ENCODE measurements at places on chromosomes 5 and 9.

- no peak for DNase-seq
Measured at GRCh38 chr9:105376893-105377292, 70.9 kb upstream of the FSD1L start.

- DNase-seq = no peak
Measured at GRCh38 chr5:34707451-34708107, 51.5 kb downstream of the RAI14 start.

- DNase-seq = no peak
Measured at GRCh38 chr5:117731446-117731845, 1156.8 kb upstream of the SEMA6A start.

DNA sequence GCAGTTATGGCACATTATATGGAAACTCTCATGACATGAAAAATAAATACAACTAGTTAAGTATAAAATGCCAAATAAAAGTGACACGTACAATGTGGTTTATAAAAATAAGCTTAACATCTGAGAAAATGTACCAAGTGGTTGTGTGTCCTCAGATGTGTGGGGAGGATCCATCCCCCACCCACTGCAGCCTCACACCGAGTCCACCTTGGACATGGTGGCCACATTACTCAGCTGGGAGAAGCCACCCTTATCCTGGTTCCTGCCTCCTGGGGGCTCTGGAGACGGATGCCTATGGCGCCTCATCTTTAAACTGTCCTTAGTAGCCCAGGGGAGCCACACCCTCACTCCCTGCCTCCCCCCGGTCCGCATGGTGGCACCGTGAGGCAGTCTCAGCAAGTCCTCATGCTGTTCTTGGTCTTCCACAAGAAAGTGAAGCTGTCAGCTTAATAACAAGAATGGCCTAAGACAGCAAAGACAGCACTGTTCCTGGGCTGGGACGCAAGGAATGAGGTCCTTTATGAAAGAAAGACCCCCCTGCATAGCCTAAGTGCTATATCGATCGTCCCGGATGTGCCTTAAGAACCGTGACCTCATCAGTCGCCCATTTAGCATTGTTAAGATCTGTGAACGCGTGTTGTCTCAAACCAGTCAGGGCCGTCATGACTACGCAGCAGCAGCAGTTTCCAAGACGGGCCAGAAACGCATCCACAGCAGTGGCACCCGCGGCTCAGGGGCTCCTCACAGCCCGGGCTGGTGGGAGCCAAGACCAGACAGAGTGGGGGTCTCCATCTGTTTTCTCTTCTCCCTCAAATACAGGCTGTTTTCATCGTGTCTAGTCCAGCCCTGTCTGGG lies 56.4 kb downstream of the IPPK start:
- DNase-seq = no peak

- DNase-seq = no peak
Measured at GRCh38 chr9:73173557-73174329, 22.1 kb downstream of the ANXA1 start.

GRCh38 chr5:170757182-170757601 lies 26.3 kb upstream of the GABRP start:
- peak; percentile 52 for DNase-seq

- no peak for DNase-seq
Measured at GRCh38 chr5:132915681-132916080, 42.2 kb downstream of the LEAP2 start.

- no peak for DNase-seq
Measured at GRCh38 chr5:176573564-176574296, 24.6 kb downstream of the CDHR2 start.

GRCh38 chr5:170306381-170306831 lies 8.8 kb upstream of the LCP2 start:
- peak; percentile 16 for DNase-seq

DNA sequence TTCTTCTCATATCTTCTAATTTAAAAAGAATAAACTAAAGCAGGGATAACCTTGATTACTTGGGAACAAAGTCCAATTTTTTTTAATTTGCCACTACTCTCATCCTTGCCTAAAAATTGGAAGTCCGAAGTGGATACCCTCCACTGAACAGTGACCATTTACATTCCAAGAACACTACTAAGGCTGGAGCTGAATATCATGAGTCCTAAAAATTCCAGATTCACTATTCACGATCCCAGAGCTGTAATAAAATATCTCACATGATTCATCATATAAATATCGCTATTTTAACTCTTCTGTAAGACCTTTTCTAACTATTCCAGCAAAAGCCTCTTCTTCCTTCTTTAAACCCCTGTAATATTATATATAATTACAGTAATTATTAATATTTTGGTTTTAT lies 57.4 kb downstream of the ATPSCKMT start:
- DNase-seq = no peak

DNA sequence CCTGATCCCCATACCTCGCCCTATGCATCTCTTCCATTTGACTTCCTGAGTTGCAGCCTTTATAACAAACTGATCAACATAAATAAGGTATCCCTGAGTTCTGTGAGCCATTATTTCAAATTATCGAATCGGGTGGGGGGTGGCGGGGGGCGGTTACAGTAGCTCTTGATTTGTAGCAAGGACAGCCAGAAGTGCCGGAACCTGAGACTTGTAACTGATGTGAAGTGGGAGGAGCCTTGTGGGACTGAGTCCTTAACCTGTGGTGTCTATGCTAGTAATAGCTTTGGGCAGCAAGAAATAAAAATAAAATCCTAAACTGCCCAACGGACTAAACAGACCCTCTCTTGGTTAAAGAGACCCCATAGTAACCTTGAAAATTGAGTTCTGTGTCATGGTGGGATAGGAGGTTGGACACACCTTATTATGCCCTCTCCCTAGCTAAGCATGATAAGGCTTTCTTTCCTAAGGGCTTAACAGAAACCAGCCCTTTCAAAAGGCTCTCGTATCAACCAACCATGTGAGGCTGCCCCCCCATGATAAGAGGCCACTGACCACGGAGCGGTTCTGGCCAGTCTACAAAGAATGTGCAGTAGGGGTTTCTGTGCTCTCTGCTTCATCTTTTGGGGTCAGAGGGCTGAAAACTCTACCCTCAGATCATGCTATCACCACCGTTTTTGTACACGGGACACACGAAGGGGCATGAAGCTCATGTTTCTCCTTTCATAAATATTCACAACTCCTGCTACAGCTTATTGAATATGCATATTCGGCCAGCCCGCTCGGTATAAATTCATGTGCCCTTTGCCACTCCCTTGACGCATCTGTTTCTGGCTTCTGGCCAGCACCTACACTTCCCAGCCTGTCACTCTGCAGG lies 39.5 kb upstream of the IQGAP2 start:
- no peak for DNase-seq

DNA sequence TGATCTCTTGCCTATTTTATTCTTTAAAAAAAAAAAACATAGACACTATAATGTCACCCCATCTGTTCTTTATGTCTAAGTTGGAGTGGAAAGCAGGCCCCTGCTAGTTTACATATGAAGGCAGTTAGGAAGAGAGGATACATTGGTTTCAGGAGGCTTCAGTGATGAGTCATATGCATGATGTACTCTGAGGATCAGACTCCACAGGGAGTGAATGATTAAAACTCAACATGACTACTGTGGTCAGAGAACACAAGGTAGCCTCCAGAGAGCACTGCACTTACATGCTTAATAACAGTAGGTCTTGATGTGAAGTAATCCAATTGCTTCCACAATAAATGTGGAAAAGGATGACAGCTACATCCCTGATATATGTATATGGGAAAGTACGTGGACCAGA lies 22.7 kb upstream of the FSTL4 start:
- peak; percentile 16 for DNase-seq

GRCh38 chr5:92017776-92018175 lies 634.7 kb upstream of the ARRDC3 start:
- peak; percentile 61 for DNase-seq

GRCh38 chr5:10537624-10538023 lies 26.2 kb upstream of the ANKRD33B start:
- no peak for DNase-seq

DNA sequence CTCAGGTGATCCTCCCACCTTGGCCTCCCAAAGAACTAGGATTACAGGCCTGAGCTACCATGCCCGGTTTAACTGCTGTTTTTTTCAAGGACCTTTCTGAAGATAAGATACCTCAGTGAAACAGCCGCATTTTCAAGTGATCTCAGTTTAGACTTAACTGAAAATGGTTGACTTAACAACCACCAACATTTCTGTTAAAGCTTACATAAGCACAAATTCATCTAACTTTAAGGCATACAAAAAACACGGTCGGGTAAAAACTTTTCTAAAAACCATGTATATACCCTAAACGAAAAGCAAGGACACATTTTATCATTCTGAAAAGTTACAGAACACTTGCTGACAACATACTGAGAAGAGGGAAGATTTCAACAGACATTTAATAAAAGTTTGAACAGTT lies 22.9 kb downstream of the UBAP2 start:
- no peak for DNase-seq

DNA sequence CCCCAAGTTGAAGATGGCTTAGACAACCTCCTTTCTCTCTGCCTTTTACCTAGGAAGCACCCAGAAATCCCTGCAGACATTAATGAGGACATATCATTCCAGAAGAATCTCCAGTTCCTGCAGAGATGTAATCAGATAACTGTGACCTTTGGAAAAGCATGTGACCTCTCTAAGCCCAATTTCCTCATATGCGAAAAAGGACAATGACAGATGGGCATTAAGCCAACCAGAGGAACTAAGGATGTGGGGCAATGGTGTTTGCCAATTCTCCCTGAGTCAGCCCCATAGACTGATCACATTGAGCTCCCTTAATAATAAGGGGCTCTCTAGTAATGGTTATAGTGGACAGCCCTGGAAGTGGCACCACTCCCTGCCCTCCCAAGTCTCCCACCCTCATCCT lies 10.1 kb upstream of the FOXI1 start:
- DNase-seq = no peak

- no peak for DNase-seq
Measured at GRCh38 chr5:154486427-154486866, 8.4 kb upstream of the HAND1 start.

DNA sequence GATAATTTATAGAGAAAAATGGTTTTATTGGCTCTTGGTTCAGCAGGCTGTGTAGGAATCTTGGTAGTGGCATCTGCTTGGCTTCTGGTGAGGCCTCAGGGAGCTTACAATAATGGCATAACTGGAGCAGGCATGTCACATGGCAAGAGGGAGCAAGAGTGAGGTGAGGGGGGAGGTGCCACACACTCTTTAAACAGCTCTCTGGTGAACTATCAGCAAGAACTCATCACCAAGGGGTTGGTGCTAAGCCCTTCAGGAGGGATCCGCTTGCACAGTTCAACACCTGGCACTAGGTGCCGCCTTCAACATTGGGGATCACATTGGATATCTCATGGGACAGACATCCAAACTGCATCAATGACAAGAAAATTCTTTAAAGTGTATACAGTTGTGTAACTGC lies 10.5 kb downstream of the GPBP1 start:
- no peak for DNase-seq

- DNase-seq = no peak
Measured at GRCh38 chr9:131994364-131995125, 85.1 kb downstream of the MED27 start.

GRCh38 chr9:106691627-106692026 lies 171.3 kb upstream of the ZNF462 start:
- no peak for DNase-seq

DNA sequence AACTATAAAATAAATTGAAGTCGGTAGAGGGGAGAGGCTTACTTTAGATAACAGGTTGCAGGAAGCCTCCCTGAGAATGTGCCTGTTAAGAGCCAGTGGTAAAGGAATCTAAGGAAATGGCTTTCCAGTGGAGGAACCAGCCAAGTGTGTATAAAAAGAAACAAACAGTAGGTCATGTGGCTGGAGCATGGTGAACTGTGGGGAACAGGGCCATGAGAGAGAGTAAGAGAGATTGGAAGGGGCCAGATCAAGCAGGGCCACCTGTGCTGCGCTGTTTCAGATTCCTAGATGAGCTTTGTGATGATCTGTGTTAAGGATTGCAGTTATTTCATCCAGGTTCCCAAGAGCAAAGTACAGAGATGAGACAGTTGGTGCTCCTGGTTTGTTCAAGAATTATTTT lies 152.7 kb upstream of the SGCD start:
- no peak for DNase-seq

- DNase-seq = no peak
Measured at GRCh38 chr9:10613419-10613818, 617 bp upstream of the PTPRD start.

DNA sequence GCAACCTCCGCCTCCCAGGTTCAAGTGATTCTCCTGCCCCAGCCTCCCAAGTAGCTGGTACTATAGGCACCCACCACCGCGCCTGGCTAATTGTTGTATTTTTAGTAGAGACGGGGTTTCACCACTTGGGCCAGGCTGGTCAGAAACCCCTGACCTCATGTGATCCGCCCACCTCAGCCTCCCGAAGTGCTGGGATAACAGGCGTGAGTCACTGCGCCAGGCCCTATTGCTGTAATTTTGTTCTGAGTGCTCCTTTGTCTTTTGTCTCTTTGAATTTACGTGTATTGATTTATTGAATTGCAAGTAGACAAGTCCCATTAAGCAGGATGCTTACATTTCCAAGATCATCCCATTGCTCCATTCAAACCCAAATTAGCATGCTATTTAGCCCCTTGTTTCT lies 186.7 kb downstream of the MSX2 start:
- DNase-seq = no peak

- peak; percentile 75 for DNase-seq
Measured at GRCh38 chr5:65811004-65811403, 89.0 kb downstream of the NLN start.

- DNase-seq = peak; percentile 60
Measured at GRCh38 chr5:164934561-164934960, 1429.1 kb downstream of the MAT2B start.

- peak; percentile 56 for DNase-seq
Measured at GRCh38 chr9:111872886-111873285, 23.7 kb upstream of the UGCG start.

GRCh38 chr9:12166518-12166917 lies 526.7 kb upstream of the TYRP1 start:
- no peak for DNase-seq

DNA sequence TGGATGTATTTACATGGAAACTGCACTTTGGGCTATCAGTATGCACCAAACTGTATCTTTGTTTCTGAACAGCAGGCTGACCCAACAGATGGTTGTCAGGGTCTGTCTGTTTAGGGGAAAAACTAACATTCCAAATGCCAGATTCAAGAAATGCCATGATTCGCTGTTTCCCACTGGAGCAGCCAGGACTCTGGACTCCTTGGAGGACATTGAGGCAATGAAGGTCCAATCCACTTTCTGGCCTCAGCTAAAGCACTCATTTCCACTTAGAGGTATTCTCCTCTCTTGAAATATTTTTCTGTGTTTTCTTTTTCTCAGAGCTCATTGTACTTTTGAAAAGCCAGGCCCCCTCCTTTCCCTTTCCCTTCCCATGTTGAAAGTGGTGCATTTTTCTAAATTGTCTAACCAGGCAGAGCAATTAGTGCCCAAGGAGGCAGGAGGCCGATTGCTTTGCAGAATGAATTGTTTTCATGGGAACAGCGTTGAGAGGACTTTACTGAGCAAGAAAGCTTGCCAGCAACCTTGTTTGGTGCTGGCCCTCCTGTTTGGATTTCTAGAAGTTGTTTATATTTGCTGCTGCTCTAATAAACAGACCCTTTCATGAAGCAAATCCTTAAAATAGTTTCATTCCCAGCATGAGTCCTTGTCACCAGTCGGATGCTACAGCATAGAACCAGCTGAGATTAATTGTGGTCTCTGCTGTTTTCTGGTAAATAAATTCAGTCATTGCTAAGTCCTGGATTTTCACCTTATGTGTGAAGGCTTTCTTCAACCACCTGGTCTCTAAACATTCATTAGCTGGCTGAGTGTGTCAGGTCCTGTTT lies 132.8 kb upstream of the TAF11L2 start:
- no peak for DNase-seq

Measured in NCI-H226 (cell line).